Stimulated activated CD4-positive, alpha-beta T cell treated with anti-CD3 and anti-CD28 coated beads, Interleukin-4, amount 100 ng/mL, for 1 hour (primary cell): ENCODE measurements at places on chromosomes 7 and 10.

DNA sequence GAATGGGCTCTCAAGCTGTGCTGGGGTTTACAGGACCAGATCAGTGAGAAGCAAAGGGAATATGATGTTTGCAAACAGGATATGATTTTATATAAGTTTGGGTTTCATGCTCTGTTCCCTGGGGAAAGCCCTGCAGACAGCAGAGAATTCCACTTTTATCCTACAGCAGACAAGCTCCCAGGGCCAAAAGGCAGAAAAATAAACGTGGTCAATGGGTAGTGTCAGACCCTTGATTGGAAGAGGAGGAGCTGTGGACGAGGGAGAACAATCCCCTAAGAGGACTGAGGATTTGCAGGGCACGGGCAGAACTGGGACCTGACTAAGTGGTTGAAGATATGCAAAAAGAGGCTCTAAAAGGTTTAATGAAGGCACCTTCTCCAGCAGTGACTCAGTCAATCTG is 275.3 kb downstream of the HDAC9 start:
- DNase-seq = no peak

DNA sequence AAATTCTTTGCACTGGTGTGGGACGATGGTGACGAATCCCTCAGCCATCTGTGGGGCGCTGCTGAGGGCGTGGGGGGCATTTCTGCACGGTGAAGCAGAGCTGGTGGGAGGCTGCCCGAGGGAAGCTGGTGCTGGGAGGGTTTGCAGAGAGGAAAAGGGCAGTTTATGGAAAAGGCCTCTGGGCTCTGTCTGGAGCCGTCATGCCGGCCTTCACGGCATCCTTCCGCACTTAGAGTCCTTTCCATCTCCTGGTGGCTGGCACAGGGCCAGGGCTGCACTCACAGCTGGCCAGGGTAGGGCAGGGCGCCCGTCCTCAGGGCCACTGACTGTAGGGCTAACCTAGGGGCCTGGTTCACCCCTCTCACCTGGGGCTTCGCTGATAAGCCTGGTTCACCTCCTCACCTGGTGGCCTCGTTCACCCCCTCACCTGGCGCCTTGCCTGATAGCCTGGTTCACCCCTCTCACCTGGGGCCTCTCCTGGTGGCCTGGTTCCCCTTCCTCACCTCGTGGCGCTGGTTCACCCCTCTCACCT is 598 bp upstream of the AMZ1 start:
- DNase-seq = no peak

GRCh38 chr10:3750006-3750816 is 34.8 kb downstream of the KLF6 start:
- no peak for DNase-seq

GRCh38 chr10:89079961-89080360 is 89.4 kb downstream of the FAS start:
- no peak for DNase-seq

GRCh38 chr10:114157912-114158311 is 16.1 kb downstream of the CCDC186 start:
- no peak for DNase-seq
